ENCODE measurements at places on chromosomes 7 and 10.

GRCh38 chr7:158386866-158387545, 200.6 kb downstream of the PTPRN2 start:
- DNase-seq = no peak

DNA sequence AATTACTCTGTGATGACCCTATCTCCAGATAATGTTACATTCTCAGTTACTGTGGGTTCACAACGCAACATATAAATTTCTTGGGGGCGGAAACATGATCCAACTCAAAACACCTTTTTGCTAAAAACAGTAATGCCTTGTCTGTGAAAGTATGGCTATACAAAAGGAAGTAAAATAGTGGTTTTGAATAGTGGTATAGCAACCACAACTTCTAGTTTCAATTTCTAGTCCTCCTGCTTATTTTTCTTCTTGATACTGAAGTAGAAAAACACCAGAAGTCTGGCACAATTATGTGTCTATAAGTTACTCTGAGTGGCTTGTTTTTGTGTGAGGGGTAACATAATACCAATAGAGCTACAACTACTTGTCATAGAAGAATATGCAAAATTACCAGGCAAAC, 21.5 kb upstream of the ZNF800 start:
- DNase-seq = no peak

DNA sequence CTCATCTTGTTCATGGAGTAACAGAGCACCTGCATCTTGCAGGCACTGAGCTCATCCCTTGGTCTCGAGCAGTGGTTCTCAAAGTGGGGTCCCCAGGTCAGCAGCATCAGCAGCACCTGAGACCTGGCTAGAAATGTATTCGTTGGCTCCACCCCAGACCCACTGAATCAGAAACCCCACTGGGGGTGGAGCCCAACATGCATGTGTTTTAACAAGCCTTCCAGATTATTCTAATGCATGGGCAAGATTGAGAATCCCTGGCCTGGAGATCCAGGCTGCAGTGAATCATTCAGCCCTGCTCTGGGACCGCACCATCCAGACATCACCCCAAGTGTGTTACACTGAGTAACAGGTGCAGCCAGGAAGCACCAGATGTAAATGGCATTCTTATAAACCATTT, 85.1 kb upstream of the PPIF start:
- DNase-seq = no peak

DNA sequence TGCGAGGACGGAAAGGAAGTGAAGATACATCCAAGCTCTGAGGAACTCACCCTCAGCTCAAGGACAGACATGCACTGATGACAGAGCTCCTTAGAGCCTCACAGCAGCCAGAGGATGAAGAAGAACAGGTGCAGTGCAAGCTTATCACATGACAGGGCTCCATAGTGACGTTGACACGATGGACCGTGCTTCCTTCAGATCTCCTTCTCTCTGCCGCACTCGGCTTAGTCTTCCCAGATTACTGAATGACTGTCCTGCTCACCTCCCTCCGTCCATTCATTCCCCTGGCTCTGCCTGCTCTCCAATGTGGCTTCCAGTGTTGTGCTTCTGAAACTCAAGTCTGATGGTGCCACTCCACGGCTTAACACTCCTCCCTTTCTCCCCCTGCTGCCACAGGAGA, 161.5 kb upstream of the PFKP start:
- DNase-seq = no peak

GRCh38 chr7:28469562-28469961, 57.2 kb downstream of the CREB5 start:
- DNase-seq = no peak

DNA sequence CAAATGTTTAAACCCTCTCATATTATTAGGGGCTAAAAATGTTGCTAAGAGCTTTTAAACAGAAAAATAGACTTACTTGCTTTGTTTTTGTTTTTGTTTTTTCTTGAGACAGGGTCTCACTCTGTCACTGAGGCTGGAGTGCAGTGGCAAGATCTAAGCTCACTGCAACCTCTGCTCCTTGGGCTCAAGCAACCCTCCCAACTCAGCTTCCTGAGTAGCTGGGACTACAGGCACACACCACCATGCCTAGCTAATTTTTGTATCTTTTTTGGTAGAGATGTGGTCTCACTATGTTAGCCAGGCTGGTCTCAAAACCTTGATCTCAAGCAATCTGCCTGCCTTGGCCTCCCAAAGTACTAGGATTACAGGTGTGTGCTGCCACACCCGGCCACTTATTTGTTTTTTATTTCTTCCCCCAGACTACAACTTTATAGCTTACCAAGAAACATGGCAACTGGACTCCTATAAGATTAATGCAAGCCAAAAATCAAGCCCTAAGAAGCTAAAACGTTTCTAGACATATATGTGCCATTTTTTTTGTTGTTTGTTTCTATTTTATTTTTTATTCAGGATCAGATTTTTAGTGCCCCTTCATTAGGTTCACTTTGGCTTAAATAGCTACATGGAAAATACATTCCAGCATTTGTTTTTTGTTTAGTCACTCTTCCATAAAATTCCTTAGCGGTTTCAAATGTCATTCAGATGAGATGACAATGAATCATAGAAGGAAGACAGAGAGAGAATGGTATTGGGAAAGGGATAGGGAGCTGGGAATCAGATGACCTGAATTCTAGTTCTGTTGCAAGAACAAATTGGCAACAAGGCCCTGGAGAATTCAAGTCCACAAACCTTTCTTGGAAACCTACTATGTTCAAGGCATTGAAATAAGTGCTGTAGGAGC, 163.4 kb upstream of the MKLN1 start:
- DNase-seq = peak; percentile 72

DNA sequence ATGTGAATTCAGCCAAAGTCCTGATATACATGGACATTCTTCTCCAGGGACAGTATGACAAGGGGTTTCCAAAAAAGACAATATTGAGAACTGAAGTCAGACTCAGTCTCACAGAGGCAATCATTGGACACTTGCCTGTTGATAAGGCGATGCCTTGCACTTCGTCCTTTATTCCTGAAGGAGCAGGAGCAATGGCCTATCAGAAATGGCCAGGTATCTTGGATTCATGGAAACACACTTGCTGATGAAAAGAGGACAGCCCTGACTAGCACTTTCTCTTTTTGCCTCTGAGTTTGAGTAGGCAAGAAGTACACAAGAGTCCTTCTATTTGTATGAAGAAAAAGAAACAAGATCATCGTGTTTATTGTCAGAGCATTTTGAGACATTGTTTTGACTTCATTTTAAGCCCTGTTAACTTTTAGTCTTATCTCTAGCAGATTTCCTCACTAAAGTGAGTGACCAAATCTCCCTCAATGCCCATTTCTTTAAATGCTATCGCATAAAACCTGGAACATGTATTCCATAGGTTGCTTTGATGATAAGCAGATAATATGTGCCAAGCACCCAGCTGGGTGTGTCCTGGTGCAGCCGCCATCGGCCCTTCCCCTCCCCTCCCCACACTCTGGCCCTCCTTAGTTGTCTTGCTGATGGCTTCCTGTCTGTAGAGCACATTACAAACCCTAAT, 26.6 kb downstream of the ST8SIA6 start:
- no peak for DNase-seq

- no peak for DNase-seq
These were observed 574.1 kb downstream of the GALNT17 start for GRCh38 chr7:71705901-71706596.

GRCh38 chr10:104925232-104925851, 284.3 kb downstream of the SORCS3 start:
- no peak for DNase-seq
